ENCODE measurements at places on chromosomes 16 and 17.
A peak's percentile ranks its signal among the peaks of the same experiment; 100 is the strongest.

- peak; percentile 51 for DNase-seq
Measured at GRCh38 chr17:49576088-49576916, 631 bp downstream of the NXPH3 start.

DNA sequence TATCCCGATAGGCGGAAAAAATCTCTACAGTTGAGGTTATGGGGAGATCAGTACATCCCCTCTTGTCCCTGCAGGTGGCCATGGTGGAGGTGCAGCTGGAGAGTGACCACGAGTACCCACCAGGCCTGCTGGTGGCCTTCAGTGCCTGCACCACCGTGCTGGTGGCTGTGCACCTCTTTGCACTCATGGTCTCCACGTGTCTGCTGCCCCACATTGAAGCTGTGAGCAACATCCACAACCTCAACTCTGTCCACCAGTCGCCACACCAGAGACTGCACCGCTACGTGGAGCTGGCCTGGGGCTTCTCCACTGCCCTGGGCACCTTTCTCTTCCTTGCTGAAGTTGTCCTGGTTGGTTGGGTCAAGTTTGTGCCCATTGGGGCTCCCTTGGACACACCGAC is 4.2 kb downstream of the ORAI3 start:
- no peak for DNase-seq

GRCh38 chr16:66968847-66969246 is 7.8 kb downstream of the CES3 start:
- no peak for DNase-seq

- no peak for DNase-seq
Measured at GRCh38 chr17:34725725-34726124, 146.3 kb downstream of the TMEM132E start.

DNA sequence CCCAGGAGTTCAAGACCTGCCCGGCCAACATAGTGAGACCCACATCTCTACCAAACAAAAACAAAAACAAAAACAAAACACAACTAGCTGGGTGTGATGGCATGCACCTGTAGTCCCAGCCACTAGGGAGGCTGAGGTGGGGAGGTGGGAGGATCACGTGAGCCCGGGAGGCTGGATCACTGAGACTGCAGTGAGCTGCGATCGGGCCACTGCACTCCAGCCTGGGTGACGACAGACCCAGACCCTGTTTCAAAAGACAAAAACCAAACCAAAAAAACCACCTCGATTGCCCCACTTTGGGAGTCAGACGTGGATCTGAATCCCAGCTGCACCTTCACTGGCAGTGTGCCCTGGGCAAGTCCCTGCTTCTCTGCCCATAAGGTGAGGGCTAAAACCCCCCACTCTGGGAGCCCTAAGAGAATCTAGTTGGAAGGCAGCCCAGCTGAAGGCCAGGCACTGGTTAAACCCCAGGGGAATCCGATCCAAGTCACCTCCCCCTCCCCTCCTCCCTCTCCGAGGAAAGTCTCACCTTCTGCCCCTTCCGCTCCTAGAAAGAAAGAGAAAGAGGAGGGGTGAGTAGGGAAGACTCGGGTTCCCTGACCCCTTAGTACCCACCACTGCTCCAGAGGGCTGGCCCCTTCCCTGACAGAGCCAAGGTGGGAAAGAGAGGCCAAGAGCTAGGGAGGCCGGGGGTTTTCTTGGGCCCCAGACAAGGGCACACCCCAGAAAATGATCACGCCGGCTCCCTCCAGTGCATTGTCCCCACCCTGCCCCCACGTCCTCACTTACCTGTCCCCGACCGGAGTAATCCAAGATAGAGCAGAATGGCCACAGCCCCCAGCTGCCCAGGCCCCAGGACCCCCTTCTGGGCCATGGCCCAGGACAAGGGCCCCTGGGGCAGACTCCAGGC is 647 bp downstream of the PRSS8 start:
- DNase-seq = no peak

- no peak for DNase-seq
Measured at GRCh38 chr17:29592850-29593551, at the start of gene ANKRD13B. Gene ANKRD13B, plus strand, starts transcription at chr17:29593132. Its CDS starts 490 bp downstream, at chr17:29593622.

DNA sequence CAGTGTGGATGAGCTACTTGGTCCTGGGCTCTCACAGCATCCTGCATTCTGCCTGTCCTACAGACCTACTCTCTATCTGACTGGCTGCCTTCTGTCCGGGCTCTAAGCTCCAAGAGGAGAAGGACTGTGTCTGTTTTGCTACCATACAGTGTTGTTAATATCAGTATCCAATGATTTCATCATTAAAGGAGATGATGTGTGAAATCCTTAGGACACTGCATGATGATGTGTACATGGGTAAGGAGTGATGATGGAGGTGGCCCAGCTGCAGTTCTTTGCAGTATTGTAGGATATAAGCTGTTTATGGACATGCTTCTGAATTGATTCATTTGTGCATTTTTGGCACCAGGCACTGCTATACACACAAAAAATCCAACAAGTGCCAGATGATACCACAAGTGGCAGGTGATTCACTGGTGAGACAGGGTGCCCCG is 536.9 kb upstream of the CDH11 start:
- peak; percentile 39 for DNase-seq

GRCh38 chr17:49344914-49345313 is 17.1 kb downstream of the ZNF652 start:
- peak; percentile 45 for DNase-seq

DNA sequence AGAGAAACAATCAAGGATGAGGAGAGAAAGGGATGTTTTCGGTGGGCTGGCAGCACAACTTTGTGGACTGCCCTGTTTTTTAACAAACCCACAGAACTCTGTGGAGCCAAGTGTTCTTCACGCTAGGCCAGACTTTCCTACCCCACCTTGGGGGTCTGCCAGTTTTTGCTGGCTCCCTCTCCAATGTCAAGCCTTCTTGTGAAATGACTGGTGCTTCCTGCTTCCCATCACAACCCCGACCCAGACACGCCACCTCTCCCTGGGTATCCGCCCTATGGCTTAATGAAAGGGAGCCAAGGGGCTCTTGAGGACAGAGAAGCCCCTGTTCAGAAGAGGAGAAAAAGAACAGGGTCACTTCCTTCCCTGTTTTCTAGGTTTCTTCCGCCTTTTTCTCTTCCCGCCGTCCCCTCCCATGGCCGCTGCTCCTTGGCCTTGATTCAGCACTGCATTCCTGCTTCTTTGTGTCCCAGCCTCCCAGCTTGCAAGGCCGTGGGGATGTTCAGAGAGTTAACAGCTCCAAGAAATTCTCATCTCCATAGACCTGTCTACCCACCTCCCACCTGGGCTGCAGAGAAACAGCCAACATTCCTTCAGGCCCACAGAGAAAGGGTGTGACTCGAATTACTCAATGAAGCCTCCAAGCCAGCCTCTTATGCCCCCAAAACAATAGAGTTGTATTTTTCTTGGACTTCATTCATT is 16.5 kb upstream of the SOX9 start:
- no peak for DNase-seq

- no peak for DNase-seq
Measured at GRCh38 chr17:78294356-78294755, 62.9 kb downstream of the TMEM235 start.

DNA sequence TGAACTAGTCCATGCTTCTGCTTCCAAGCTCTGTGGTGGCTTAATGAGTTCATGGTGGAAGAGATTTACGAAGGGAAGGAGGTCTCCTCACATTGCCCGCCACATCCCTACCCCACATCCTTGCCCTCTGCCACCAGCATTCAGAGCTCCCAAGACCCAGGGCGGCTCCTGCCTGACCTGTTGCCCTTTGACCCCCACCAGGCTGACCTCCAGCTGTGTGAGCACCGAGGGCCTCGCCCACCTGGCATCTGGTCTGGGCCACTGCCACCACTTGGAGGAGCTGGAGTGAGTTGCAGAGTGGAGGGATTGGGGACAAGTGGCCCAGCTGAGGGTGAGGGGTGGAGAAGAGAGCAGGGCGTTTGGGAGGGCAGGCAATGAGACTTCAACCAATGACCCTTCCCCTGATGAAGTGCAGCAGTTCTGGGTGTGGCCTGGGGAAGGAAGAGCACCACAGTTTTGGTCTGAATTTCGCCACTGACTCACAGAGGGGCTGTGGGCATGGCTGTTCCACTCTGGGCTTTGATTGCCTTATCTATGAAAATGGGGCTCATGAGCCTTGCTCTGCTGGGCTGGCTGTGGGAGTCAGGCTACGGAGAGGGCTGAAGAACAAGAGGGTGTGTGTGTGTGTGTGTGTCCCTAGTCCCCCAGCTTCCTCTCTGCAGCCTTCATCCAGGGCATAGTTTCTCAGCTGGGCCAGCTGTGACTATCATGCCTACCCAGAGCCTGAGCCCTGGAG is 22.6 kb upstream of the CPNE2 start:
- no peak for DNase-seq

DNA sequence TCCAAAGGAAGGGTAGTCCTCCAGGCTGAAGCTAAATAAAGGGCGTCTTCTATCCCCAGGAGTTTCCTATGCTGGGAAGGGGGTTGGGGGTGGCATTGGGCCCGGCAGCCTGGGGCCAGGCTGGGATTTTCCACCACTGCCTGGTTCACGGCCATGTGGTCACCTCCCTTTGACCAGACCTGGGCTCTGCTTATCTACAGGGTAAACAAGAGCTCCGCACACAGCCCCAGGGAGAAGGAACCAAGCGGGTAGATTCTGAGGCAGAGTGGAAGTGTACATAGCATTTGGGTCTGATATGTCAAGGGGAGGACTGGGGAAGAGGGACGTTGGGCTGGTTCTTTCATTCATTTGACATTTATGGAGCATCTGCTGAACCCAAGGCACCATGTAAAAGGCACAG is 27.2 kb upstream of the TMEM220 start:
- no peak for DNase-seq

DNA sequence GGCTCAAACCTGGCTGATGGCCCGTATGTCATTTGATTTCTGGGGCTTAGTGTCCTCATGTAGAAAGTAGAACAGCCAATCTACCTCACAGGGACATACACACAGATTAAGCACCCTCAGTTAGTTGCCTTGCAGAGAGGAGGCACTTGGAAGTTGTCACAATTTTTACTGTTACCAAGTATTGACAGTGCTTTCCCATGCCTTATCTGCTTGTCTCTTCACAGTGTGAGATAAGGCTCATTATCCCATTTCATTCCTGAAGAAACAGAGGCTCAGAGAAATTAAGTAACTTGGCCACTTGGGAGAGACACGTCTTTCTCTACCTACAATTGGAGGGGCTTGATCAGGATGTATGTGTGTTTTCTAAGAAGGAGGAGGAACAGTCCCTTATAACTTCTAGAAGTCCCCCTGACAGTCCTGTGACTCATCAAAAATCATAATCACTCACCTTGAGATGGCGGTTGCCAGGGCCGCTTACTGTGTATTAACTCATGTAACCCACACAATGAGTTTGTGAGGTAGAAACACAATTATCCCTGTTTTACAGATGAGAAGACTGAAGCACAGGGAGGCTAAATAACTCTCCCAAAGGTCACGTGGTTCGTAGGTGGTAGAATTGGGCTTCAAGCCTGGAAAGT is 56.9 kb upstream of the LHX1 start:
- DNase-seq = no peak

GRCh38 chr16:24139282-24139681 is 116.9 kb upstream of the CACNG3 start:
- no peak for DNase-seq

Measured in fibroblast of skin of back (primary cell).